ENCODE measurements at places on chromosomes 7 and 10.

DNA sequence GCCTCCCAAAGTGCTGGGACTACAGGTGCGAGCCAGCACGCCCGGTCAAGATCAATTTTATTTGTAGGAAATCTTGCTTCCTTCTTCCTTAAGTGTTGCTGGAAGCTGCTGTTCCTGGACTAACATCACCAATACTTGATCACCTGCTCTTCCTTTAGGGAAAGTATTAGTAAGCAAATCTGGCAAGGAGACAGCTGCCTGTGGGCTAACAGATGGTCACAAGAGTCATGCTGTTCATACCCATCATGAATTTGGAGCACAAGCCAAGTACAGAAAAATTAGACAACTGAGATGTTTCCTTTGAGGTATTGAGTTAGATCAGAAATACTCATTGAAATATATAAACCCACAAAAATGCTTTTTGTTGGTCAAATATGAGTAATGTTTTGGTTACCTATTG is 27.9 kb downstream of the BAIAP2L1 start:
- no peak for DNase-seq

- DNase-seq, result no peak
Observed at GRCh38 chr10:108608860-108609259, 1314.5 kb downstream of the XPNPEP1 start.

GRCh38 chr7:112411186-112411795 is 39.0 kb upstream of the IFRD1 start:
- DNase-seq, result no peak

DNA sequence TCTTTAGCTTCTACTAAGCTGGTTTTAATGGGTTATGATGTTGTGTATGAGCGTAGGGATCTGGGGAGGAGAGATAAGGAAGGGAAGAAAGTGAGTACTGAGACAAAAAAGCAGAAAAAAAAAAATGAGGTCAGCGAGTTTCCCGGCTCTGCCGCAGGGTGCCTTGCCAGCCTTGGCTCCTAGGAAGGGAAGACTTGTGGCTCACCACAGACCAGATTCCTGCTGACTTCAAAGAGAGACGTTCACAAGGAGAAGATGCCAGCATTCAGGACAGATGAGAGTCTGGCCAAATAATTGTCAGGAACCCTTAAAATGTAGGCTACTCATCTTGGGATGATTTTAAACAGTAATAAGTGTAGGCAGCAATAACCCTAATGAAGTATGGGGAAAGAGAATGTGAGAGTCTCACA is 11.4 kb upstream of the FAS start:
- no peak for DNase-seq

DNA sequence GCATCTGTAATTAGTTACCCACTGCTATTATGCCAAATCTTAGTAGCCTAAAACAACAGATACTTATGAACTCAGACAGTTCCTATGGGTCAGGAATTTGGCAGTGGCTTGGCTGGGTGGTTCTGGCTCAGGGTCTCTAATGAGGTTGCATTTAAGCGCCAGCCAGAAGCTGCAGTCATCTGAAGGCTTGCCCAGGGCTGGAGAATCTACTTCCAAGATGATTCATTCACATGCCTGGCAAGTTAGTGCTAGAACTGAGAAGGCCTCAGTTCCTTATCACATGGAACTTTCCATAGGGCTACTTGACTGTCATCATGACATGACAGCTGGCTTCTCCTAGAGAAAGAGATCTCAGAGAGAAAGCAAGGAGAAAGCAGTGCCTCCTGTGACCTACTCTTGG is 121.3 kb downstream of the AVL9 start:
- peak; percentile 51 for DNase-seq

DNA sequence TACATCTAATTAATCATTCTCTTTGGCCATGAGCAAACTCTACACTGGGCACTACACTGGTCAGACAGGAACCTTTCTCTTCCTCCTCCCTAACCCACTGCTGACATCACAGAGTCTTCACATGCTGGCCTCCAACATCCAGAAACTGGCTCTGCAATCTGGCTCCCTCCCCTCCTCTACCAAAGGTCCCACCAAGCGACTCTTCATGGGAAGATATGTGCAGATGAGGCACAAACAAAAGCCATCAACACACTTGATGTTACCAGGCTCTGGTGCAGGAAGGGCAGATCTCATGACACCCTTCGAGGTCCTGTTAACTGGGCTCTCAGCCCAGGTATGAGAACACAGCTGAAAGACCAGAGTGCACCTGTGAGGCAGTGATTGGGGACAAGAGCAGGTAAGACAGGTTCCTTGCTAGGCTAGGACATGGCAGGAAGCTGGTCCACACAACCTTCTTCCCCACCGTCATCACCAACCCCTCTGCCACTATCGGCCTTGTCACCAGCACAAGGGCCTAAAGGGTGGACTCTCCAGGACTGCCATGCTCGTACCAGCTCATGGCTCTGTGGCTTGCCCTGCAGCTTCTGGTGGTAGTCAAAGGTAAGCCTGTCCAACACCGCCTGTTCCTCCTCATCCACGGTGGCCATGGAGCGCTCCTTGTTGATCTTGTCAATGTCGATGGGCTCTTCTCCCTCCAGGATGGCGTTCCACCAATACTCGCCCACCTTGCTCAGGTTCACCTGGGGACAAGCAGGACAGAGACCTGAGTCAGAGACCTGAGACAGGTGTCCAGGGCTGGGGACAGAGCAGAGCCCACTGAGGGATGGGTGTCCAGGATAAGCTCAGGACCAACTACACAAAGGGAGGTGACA is 66.6 kb upstream of the CAMK2B start:
- DNase-seq, result no peak

GRCh38 chr7:6026011-6026819 is 5.0 kb upstream of the ANKRD61 start:
- DNase-seq, result no peak

GRCh38 chr7:39810710-39811109 is 139.3 kb upstream of the CDK13 start:
- DNase-seq, result no peak

DNA sequence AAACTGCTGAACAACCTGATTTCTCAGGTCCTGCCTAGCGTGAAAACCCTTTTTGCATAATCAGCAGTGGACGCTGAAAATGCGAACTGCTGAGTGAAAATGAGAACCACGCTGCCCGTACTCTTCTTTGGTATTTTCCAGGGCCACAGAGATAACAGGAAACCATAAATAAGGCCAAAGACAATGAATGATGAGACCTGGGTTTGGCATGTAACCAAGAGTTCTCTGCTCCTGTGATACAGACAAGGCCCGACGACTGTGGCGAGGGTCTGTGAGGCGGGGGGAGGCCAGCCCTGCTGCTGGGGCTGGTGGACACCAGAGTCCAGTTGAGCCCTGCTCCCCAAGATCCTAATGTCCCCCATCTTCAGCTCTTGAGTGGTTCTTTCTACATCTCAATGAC is 236.0 kb downstream of the WDR11 start:
- no peak for DNase-seq

DNA sequence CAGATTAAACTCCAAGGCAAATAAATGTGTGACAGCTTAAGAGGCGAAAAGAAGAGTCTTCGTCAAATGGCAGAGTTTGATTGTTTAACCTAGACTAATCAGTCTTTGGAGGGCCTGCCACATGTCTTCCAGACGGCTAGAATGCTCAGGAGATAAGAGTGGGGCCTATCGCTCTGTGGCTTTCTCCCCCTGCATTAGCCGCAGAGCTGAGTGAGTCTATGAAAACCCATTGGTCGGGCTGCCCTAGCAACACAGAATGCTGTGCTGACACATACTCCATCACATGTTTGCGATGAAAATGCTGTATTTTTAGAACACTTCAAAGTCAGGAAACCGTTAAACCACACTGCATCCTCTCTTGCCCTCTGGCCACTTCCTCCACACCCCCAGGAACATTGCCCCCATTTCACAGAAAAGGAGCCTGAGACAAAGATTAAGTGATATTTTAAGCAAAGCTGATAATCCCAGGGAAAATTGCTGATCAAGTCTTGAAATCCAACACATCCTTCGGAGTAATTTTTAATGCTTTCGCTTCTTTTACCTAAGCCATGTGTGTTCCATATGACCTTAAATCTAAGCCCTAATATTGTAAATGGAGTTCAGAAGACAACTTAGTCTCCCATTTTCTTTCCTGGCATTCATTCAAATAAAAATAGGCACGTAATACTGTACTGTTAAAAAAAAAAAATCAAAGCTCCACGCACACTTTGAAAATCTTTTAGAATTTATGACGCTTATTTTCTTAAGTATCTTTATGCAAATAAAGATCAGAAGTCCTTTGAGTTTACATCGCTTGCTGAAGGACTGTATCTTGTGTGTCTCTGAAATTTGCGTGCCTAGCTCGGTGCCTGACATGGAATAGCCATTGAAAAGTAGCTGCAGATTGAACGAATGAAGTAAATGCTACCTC is 161.2 kb downstream of the CELF2 start:
- no peak for DNase-seq

- DNase-seq, result no peak
Observed at GRCh38 chr7:13846386-13846785, 143.1 kb downstream of the ETV1 start.

DNA sequence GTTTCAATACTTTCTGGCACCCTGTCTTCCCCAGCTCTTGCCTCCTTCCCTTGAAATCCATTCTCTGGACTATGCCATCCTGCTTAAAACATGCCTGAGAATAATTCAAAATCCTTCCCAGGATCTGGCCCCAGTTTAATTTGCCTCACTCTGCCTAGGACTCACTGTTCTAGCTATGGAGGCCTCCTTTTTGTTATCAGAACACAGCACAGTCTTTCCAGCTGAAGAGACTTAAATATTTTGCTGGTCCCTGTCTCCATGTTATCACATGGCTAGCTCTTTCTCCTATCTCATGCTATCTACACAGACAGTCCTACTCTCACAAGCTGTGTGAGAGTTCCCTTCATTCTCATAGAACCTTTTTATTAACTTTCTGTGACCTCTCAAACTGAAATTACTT is 194.8 kb downstream of the RNLS start:
- DNase-seq, result no peak

DNA sequence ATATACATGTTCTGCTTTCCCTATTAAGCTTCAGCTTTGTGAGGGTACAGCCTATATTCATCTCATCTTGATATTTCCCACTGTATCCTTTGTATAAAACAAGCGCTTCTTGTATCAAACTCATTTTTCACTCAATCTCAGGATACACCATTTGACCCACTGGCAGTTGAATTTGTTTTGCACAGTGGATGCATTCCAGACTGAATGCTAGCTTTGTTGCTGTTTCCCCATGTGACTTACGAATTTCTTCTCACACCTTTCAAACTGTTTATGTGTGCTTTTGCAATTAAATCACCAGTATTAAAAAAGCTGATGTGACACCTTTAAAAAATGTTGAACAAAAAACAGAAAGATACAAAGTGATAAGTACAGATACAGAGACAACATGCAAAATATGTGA is 180.9 kb downstream of the ZNF438 start:
- no peak for DNase-seq

DNA sequence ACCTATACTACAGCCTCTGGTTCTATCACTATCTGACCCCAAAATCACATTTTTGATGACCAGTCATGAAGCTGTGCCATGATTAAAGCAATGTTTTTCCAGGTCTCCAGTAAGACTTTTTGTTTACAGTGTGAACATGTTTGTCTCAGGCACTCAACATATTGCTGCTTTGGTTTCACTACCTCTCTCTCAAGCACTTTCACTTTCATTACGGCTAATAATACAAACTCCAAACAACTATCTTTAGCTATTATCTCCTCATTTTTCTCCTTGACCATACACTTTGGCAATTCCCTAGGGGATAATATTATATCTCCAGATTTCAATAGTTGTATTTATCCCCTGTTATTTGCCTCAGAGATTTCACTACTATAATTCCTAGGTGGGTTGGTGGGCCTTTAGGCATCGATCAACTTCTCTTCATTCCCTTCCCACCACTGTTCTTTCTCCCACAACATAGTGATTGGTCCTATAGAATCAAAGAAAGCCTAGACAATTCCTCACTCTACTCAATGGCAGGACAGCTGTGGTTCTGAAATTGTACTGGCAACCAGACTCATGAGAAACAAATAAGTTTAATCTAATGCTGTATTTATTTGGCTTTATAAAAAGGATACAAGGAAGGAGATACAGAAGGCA is 261.4 kb upstream of the ZWINT start:
- DNase-seq, result no peak

DNA sequence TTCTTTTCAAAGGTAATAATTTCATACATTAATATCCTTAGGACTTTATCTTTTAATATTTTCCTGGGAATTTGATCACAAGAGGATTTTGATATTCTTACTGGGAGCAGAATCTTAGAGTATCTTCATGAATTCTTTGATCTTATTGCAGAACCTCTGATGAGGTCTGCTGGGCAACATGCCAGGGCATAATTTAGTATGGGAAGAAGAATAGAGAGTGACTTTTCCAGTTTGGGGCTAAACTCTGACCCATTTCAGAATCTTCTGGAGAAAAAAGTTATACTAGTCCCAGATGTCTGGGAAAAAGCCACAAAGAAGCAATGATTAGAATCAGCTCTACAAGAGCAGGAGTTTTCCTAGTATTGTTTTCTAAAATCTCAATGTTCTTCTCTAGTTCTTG is 28.0 kb upstream of the RSU1 start:
- no peak for DNase-seq

DNA sequence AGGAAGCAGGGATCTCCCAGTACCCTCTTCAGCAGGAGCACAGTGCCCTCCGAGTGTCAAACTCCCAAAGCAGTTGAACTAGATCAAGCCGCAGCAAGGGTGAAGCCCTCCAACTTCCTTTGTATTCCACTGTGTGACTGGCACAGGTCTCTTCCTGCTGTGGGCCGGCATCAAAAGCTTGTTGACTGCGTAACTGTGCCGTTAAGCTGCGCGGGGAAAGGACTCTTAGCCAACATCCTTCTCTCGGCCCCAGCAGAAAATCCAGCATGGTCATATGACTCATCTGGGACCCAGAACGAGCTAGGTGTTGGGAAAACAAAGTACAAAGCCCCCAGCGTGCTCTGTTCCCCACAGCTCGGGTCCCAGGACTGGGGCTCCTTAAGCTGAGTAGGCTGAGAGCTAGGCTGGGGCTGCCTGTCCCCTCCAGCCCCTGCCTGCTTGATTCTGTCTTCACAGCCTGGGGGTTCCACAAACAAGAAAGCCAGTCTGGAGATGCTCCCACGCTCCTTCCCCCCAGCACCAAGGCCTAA is 52.2 kb downstream of the COL17A1 start:
- DNase-seq, result no peak

GRCh38 chr7:151570366-151570915 is 50.7 kb upstream of the RHEB start:
- peak; percentile 12 for DNase-seq

DNA sequence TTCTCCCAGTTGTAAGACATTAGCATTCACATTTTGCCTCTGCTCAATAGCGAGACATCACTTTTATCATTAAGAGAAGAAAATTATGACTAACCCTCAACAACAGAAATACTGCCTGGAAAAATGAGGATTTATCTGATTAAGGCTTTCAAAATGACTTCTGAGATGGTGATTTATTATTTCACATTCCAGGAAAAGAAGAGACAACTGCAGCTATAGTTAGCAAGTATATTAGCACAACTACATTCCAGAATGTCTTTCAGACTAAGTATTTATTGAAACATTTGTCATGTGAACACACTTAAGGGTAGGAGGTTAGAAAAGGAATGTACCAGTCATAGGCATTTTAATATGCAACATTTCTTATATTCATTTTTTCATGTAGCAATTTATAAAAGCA is 162.0 kb downstream of the IQUB start:
- DNase-seq, result no peak
